Testis (tissue), 5 donors: ENCODE measurements at places on chromosomes 7 and 10. TPM values are rescaled to one million over a fixed set of nuclear protein-coding genes. Genes with fewer than 3 reads are reported as not detected.

The AOAH gene
- 4.6 TPM for total RNA-seq

The SDHAF3 gene
- total RNA-seq: 24.4 TPM

The HECW1 gene
- 5.0 TPM for total RNA-seq

GRCh38 chr10:2817940-2818636 is 249.3 kb upstream of the PFKP start:
- DNase-seq: no peak

GRCh38 chr7:122688400-122688998 is 10.4 kb downstream of the RNF133 start:
- DNase-seq: no peak

DNA sequence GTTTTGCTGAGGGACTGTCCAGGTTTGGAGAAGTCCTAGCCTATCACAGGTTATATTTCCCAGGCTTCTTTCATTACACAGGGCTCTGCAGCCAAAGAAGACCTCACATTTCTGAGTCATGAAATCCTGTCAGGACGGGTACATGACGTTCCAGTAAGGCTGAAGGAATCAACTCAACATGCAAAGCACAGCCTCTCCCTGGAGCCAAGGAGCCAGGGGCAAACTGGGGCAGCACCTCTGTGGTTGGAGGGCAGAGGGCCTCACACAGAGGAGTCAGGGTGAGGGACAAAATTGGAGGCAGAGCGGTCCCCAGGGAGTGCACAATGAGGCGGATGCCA is 116.3 kb upstream of the GDF10 start:
- no peak for DNase-seq

DNA sequence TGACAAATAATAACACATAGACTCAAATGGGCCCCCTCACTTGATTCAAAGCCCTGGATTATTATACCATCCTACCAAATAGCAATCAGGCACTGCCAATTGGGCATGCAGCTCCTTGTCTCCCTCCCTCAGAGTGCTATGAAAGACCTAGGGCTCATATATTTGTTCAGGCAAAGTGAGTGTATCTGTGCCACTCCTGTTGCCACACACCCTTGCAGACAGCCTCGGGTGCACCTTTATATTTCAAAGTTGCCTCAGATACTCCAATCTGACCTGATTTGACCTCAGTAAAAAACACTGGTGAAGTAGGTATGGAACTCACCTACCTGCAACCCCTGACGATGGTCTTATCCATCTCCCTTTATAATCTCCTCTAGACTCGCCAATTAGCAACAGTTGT is 3.0 kb upstream of the NAMPT start:
- no peak for DNase-seq

DNA sequence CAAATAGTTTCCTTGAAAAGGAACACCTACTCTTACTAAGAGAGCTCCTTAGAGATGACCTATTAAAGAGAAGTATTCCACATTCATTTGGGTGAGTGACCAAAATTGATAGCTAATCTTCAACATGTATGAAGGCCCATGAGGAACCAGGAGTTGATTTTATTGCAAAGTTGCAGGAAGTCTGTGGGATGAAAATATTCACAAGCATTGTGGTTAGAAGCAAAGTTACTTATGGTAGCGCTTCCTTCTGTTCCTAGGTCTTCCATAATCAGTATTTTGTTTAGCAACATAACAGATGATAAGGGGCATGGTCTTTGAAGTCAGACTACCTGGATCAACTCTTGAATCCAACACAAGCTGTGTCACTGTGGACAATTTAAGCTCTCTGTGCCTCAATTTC is 164.5 kb downstream of the DGKB start:
- DNase-seq: no peak

- no peak for DNase-seq
These were observed 32.8 kb upstream of the SORCS3 start for GRCh38 chr10:104608091-104608828.

DNA sequence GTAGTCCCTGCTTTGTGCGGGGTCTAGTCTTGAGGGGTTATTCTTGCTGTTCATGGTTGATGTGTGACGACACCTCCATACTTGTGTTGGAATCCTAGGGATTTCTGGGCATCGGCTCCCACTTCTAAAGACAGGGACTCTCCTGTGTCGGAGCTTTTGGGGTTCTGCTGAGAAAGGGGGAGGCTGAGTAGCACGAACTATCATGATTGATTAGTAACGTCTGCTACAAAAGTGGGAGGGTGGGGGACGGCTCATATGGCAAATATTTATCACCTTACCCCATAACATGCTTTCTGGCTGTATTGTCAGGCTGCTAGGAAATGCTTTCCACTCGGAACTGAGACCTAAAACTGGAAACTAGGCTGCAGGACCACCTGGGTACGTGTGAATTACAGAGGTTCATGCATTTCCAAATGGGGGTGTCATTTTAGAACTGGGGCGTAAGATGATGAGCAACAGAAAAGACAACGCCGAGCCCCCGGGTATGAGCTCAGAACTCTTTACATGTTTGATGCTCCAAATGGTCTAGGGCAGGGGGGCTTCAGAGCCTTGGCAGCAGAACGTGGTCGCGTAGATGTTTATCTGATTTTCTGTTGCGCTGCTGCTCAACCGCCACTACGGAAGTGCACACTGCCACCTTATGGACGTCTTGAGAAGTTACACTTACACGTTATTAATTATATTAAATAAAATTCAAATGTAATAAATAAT is 15.1 kb upstream of the NME8 start:
- DNase-seq: peak; percentile 55

DNA sequence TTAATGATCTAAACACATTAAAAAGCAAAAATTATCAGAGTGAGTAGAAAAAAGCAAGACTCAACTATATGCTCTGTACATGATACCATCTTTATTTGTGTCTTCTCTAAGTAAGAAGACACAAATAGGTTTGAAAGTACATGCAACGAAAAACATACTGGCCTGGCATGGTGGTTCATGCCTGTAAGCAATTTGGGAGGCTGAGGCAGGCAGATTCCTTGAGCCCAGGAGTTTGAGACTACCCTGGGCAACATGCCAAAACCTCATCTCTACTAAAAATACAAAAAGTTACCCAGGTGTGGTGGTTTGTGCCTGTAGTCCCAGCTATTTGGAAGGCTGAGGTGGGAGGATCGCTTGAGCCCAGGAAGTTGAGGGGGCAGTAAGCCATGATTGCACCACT is 78.1 kb upstream of the TOMM7 start:
- DNase-seq: no peak
